ENCODE measurements at places on chromosomes 16 and 17.

- DNase-seq = no peak
Measured at GRCh38 chr16:75226550-75227360, 8.0 kb downstream of the CTRB1 start.

GRCh38 chr16:4046221-4046620 lies 70.0 kb downstream of the ADCY9 start:
- no peak for DNase-seq

DNA sequence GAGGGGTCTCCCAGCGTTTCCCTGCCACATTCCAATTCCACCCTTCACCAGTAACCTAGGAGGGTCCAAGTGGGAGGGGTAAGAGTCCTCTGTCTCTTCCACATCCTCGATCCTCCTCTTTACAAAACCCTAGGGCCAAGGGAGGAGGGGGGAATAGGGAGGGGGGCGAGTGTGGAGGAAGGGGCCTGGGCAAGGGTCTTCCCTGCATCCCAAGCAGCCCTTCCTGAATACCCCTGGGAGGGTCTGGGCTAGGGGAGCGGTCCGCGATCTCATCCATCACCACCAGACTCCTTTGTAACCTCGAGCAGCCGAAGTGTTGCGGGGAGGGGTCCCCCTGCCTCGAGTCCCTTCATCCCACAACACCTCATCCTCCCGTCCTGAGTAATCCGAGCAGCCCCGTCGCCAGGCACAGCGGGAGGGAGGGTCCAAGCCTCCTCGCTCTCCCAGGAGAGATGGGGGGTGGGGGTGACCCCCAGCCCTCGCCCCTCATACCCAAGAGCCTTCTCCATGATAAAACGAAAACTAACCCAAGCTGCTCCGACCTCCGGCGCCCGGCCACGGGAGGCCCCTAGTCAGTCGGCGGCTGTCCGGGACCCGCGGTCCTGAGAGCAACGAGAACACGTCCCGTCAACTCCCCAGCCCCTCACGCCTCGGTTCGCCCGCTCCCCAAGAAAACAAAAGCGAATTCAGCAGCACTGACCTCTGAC lies 502 bp downstream of the SMPD3 start:
- no peak for DNase-seq

- DNase-seq = no peak
Measured at GRCh38 chr16:87161822-87162676, 155.1 kb downstream of the C16orf95 start.

GRCh38 chr17:31916491-31917064 lies 15.1 kb upstream of the UTP6 start:
- no peak for DNase-seq

All from GM04504 (cell line).